ENCODE measurements at places on chromosomes 7 and 10.

GRCh38 chr7:37765872-37766525 lies 82.4 kb upstream of the NME8 start:
- no peak for DNase-seq

DNA sequence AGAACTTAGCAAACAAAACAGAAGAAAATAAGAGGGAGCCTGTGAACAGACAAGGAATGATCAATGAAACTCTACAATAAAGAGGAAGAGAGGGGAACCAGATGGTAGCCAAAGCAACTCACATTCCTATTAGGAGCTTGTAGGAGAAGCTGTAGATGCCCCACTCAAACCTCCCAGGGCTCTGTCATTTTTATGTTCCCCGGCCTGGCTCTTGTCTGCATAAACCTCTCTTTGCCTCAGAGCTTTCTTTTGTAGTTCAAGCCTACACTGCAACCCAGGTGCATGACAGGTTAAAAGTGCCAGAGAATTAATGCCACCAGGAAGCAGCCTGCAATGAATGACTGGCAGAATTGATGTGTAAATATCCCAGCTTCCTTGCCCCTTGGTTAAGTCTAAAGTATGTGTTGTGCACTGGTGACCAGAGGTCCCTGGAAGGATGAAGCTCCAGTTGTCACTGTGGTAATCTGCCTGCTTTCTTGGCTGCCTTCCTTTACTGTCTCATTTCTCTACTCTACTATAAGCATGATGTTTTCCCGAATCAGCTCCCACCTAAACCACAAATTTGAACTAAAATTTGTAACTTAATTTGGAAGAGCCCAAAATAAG lies 40.4 kb downstream of the HDAC9 start:
- no peak for DNase-seq

GRCh38 chr7:36343548-36343947 lies 46.1 kb upstream of the ANLN start:
- DNase-seq: no peak

- no peak for DNase-seq
Measured at GRCh38 chr7:155512246-155512887, 34.0 kb downstream of the CNPY1 start.

GRCh38 chr10:21095494-21096055 lies 198.5 kb upstream of the NEBL start:
- DNase-seq: no peak

All from stimulated activated CD8-positive, alpha-beta memory T cell treated with anti-CD3 and anti-CD28 coated beads, Interleukin-4, amount 100 ng/mL, for 1 hour (primary cell).